ENCODE measurements at places on chromosomes 2 and 18.

GRCh38 chr2:201656102-201656501 lies 12.8 kb upstream of the TMEM237 start:
- no peak for DNase-seq

- DNase-seq: no peak
These were observed 238.5 kb upstream of the RGPD4 start for GRCh38 chr2:107588181-107588580.

- DNase-seq: no peak
These were observed 144.6 kb upstream of the SPRED2 start for GRCh38 chr2:65576861-65577601.

GRCh38 chr18:8721716-8722115 lies 16.4 kb downstream of the MTCL1 start:
- DNase-seq: no peak

- DNase-seq: no peak
These were observed 259.1 kb upstream of the RBMS1 start for GRCh38 chr2:160752475-160753330.

- no peak for DNase-seq
These were observed 28.5 kb upstream of the NAPG start for GRCh38 chr18:10497206-10497749.
